ENCODE measurements at places on chromosomes 3 and 15.

- no peak for DNase-seq
These were observed 92.7 kb upstream of the PRICKLE2 start for GRCh38 chr3:64318001-64318400.

- no peak for DNase-seq
These were observed 599.3 kb downstream of the PYDC2 start for GRCh38 chr3:192060160-192060781.

- no peak for DNase-seq
These were observed 40.7 kb downstream of the MYO1E start for GRCh38 chr15:59332009-59332408.

- no peak for DNase-seq
These were observed 196.0 kb downstream of the DPH6 start for GRCh38 chr15:35349916-35350315.

All from stimulated activated CD4-positive, alpha-beta T cell treated with anti-CD3 and anti-CD28 coated beads, Interleukin-12 subunit alpha, Interleukin-12 subunit beta, amount 100 ng/mL, for 4 hours (primary cell).